ENCODE measurements at places on chromosomes 3 and 15.
A peak's percentile ranks its signal among the peaks of the same experiment; 100 is the strongest.

GRCh38 chr3:119333773-119334509 is 39.8 kb downstream of the ARHGAP31 start:
- DNase-seq, result no peak

- DNase-seq, result no peak
These were observed 106.1 kb downstream of the MEGF11 start for GRCh38 chr15:66147440-66147839.

GRCh38 chr3:166759736-166760513 is 620.2 kb downstream of the ZBBX start:
- DNase-seq, result no peak

GRCh38 chr3:16589867-16590624 is 15.2 kb downstream of the DAZL start:
- no peak for DNase-seq

DNA sequence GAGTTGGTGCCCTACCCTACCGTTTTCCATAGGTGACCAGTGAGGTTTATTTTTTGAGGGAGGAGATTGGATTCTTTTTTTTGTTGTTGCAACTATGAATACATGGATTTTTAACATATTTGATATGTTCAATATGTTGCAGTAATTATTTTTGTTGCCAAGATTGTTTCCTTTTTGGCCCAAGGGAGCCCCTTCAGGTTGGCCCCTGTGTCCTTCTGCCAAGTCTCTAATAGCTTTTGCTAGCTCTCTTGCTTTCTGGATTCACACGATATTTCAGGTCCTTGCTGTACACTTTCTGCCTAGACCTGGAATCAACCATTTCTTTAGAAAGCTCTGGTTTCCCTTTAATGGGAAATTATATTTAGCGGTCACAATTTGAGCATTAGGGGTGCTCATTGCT is 22.7 kb upstream of the SLC28A1 start:
- no peak for DNase-seq

DNA sequence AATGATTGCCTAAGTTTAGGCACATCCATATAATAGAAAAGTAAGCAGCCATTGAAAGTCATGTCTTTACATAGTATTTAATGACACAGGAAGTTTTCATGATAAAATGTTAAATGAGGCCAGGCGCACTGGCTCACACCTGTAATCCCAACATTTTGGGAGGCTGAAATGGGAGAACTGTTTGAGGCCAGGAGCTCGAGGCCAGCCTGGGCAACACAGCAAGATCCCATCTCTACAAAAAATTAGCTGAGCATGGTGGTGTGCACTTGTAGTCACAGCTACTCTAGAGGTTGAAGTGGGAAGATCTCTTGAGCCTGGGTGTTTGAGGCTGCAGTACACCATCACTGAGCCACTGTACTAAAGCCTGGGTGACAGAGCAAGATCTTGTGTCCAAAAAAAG is 59.4 kb downstream of the SETMAR start:
- DNase-seq, result no peak

DNA sequence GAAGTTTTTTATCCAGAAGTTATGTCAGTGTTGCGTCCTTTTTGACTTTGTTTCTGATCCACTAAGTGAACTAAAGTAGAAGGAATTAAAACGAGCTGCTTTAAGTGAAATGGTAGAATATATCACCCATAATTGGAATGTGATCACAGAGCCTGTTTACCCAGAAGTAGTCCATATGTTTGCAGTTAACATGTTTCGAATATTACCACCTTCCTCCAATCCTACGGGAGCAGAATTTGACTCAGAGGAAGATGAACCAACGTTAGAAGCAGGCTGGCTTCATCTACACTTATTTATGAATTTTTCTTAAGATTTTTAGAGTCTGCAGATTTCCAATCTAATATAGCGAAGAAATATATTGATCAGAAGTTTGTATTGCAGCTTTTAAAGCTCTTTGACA is 57.6 kb downstream of the DNAH1 start:
- no peak for DNase-seq

GRCh38 chr3:108538083-108538482 is 27.7 kb upstream of the MYH15 start:
- no peak for DNase-seq

DNA sequence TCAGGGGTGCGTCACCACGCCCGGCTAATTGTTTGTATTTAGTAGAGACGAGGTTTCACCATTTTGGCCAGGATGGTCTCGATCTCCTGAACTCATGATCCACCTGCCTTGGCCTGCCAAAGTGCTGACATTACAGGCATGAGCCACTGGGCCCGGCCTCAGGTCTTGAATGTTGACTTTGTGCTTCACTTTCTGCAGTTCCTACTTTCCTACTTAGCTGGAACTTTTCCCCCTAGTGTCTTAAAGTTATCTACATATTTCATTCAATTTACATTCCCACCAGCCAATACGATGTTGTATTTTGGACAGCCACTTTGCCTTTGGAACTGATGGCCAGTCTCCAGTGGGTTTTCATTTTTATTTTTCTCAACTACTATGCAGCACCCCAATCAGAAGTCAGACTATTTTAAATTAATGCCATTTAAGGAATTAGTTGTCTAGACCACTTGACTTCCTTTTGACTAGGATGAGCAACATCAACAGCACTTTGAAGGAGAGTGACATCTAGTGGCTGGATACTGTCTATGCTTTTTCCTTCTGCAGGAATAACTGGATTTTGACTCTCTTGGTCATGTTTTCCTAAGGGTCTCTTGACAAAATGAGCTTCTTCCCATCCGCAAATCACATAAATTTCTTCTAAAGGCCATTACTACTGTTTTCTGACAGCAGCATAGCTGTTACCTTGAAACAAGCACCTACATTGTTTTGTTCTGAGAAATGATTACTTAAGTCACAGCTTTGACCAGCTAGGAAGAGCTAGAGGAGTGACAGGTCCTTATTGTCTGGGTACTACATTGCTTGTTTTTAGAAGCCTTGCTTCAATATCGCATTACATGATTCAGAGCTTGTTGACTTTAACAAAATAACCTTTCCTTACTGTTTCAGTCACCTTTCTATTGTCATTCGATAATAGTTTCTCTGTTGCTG is 140.2 kb downstream of the ITPR1 start:
- DNase-seq, result peak; percentile 52
